Peyer's patch (tissue), 4 donors: ENCODE measurements at places on chromosomes 5 and 9. TPM values are rescaled to one million over a fixed set of nuclear protein-coding genes. Genes with fewer than 3 reads are reported as not detected.

- H3K36me3 ChIP-seq: no peaks in the 10 kb centered on the region
- H3K27ac ChIP-seq: no peak overlapping the region
- no peaks in the 10 kb centered on the region for H3K4me1 ChIP-seq
These were observed 2.5 kb upstream of the ACTL7A start for GRCh38 chr9:108859459-108860114.

DNA sequence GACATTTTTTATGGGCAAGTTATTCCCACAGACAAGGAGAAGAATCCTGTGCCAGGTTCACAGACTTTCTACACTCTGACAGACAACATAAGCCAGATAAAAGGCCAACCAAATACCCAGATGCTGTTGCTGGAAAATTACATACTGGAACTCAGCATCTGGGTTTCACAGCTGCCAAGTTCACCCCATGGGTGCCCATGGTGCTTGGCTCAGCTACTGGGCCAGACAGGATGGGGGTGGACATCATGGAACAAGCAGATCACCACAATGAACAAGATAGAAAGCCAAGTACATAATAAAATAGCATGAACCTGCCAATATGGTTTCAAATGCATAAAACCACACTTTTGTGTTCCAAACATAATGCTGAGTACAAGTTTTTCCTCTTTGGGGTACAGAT lies 999.8 kb downstream of the NR2F1-AS1 start:
- H3K4me3 ChIP-seq: no peak overlapping the region
- H3K27ac ChIP-seq: no peak overlapping the region
- no peaks in the 10 kb centered on the region for H3K27me3 ChIP-seq
- DNase-seq: no peak
- no peaks in the 10 kb centered on the region for H3K4me1 ChIP-seq
- H3K36me3 ChIP-seq: no peaks in the 10 kb centered on the region

- H3K4me1 ChIP-seq: no peaks in the 10 kb centered on the region
- H3K27me3 ChIP-seq: no peaks in the 10 kb centered on the region
- H3K27ac ChIP-seq: peak overlapping the region; percentile 79
- DNase-seq: no peak
These were observed 1.6 kb downstream of the NACC2 start for GRCh38 chr9:136093346-136093986.

DNA sequence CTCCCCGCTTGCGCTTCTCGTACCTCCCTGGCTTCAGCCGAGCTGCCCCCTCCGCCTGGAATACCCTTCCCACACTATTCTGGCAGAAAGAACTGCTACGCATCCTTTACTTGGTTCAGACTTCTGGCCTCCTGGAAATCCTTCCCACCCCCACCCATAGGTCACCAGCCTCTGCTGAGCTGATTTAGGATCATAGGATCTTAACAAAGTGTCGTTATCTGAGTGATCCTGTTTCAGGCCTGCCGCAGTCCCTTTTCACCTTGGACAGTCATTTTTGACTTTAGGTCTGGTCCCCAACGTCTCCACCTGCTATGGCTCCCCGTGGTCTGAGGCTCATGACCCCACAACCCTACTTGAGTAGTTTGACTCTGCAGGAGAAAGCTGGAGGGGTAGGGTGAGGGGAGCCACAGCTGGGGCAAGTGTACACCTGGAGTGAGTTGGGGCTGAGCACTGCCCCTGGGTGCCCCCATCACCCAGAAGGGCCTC lies 27.3 kb downstream of the EGR1 start:
- H3K36me3 ChIP-seq: no peaks in the 10 kb centered on the region
- H3K27me3 ChIP-seq: no peaks in the 10 kb centered on the region
- peaks cover 11% of the 10 kb centered on the region for H3K4me1 ChIP-seq
- peak overlapping the region; percentile 63 for H3K4me3 ChIP-seq
- DNase-seq: no peak
- H3K27ac ChIP-seq: peak overlapping the region; percentile 48

DNA sequence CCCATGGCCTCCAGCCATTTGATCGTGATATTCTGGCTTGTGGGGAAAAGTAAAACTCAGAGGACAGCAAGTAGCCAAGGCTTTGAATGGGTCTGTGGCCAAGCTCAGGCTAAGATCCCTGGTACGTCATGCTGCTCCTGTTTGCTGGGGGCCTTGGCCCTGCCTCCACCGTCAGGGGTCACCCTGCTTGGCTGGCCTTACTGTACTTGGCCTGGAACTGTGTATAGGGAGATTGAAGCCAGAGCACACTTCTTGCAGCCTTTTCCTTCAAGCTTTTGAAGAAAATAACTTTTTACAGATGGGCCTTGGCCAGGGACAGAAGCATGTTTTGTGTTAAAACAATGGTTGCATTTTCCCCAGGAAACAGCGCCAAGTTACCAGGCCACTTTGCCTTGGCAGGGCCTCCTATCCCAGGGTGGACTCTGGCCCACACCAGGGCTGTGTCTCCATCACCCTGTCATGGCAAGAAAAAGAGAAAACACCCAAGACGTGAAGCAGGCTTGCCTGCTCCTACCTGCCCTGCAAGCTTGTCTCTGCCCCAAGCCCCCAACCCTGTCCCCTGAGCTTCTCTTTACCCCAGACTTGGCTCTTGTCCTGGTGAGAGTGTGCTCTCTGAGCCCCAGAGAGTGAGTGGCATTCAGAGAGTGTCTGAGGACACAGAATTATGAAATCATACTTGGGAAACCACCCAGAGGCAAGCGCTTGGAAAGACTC lies 286.9 kb downstream of the GADD45G start:
- no peaks in the 10 kb centered on the region for H3K4me1 ChIP-seq
- H3K27ac ChIP-seq: peak overlapping the region; percentile 63
- no peak overlapping the region for H3K4me3 ChIP-seq
- DNase-seq: peak; percentile 14
- no peaks in the 10 kb centered on the region for H3K27me3 ChIP-seq
- H3K36me3 ChIP-seq: no peaks in the 10 kb centered on the region

DNA sequence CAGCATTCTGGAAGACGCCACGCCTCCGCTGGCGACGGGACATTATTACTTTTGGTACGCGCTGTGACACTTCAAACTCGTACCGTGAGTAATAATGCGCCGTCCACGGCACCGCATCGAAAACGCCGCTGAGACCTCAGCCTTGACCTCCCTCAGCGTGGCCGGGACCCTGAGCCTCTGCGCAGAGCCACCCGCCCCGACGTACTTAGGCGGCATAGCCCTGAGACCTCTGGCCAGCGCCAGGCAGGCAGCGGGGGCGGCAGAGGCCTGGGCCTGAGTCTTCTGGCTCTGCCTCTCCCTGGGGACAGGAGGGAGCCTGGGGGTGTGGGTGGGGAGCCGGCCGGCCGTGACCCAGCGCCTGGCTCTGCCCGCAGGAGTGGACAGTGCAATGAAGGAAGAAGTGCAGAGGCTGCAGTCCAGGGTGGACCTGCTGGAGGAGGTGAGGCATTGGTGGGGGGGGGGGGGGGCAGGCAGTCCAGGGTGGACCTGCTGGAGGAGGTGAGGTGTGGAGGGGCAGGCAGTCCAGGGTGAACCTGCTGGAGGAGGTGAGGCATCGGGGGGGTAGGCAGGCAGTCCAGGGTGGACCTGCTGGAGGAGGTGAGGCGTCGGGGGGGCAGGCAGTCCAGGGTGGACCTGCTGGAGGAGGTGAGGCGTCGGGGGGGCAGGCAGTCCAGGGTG lies 8.0 kb downstream of the EGFL7 start:
- H3K4me1 ChIP-seq: no peaks in the 10 kb centered on the region
- no peak for DNase-seq
- H3K4me3 ChIP-seq: no peak overlapping the region
- no peak overlapping the region for H3K27ac ChIP-seq
- no peaks in the 10 kb centered on the region for H3K27me3 ChIP-seq
- H3K36me3 ChIP-seq: no peaks in the 10 kb centered on the region

GRCh38 chr5:38371596-38371995 lies 113.2 kb downstream of the EGFLAM start:
- H3K27ac ChIP-seq: no peak overlapping the region
- no peaks in the 10 kb centered on the region for H3K36me3 ChIP-seq
- H3K4me1 ChIP-seq: no peaks in the 10 kb centered on the region
- no peak overlapping the region for H3K4me3 ChIP-seq
- H3K27me3 ChIP-seq: no peaks in the 10 kb centered on the region
- DNase-seq: no peak

The ZDHHC11B gene
- total RNA-seq: 46.0 TPM

The INSYN2B gene
- not detected for total RNA-seq

The GLRA1 gene
- not detected for total RNA-seq

The CDH6 gene
- total RNA-seq: 0.85 TPM
